ENCODE measurements at places on chromosomes 4 and X.

- DNase-seq, result no peak
Observed at GRCh38 chrX:10726647-10727046, 106.3 kb upstream of the MID1 start.

DNA sequence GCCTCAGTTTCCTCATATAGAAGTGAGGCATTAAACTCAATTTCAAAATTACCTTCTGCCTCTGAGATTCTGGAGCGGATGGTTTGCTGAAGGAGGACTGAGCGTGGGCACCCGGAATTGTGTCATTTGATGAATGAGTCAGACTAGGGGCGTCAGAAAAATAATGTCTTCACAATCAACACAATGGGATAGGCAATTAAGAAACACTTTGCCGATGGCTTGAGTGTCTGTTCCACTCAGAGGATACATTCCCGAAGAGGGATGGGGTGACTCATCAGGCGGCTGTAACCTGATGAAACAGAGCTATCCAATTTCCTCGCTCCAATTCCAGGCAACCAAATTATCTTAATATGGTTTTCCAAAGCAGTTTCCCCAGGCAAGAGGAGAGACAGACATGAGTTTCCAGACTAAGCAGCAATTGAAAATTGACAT lies 1.2 kb upstream of the CHRNA9 start:
- DNase-seq, result peak; percentile 25

GRCh38 chrX:149939905-149940673 lies 1.8 kb upstream of the EOLA2 start:
- peak; percentile 67 for DNase-seq

GRCh38 chrX:53595266-53595810 lies 91.2 kb downstream of the HUWE1 start:
- DNase-seq, result no peak

GRCh38 chr4:73919691-73920090 lies 50.5 kb downstream of the CXCL1 start:
- DNase-seq, result no peak

GRCh38 chrX:29257521-29257920 lies 670.3 kb downstream of the IL1RAPL1 start:
- DNase-seq, result no peak

DNA sequence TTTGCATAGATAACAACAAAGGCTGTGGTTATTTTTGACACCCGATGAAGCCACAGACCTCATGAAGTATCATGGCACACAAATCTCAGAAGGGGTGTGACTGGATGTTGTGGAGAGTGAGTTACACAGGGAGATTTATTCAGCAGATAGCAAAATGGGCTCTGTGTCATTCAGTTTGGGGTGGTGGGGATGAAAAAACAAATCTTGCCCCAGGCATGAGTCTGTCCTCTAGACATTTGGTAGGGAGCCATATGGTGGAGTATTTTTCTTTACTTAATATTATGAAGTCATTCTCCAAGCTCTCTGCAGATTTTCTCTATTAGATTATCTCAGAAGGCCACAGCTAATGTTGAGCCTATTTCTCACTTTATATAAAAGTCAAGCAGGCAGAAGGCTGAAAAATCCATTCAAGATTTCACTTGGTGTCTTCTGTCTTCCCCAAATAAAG lies 277.1 kb upstream of the TENM3 start:
- DNase-seq, result no peak

DNA sequence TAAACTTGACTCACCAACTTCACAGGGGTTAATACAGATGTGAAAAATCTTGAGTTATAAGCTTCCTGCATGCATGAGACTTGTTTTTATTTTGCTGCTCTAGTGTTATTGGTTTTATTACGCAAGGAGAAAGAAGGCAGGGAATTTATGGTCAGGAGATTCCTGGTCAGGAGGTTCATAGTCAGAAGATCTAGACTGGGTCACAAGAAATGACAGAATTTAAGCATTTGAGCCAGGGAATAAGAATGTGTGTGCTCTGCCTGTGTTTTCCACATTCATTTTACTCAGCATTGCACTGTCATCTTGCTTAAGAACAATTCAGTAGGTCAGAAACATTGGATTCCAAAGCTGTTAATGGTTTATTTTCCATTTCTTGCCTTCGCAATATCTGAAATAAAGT lies 2522.1 kb downstream of the ARAP2 start:
- no peak for DNase-seq

DNA sequence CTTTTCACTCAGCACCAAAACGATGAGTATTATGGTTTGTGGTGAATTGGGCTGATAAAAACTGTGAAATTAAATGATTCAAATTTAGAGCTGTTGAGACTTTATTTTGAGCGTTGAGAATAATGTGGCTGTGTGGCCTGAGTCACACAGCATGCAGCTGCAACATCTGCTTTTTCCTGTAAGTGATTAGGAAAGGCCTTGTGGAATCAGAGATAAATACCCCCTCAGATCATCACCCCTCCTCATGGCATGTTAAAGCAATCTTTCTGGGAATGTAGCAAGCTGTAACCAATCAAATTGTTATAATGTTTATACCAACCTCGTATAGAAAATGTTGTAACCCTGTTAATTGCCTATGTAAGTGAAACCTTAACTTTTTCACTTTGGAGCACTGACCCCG lies 90.0 kb upstream of the GRPR start:
- DNase-seq, result no peak

- DNase-seq, result peak; percentile 48
Observed at GRCh38 chr4:7803992-7804755, 135.5 kb downstream of the AFAP1 start.

DNA sequence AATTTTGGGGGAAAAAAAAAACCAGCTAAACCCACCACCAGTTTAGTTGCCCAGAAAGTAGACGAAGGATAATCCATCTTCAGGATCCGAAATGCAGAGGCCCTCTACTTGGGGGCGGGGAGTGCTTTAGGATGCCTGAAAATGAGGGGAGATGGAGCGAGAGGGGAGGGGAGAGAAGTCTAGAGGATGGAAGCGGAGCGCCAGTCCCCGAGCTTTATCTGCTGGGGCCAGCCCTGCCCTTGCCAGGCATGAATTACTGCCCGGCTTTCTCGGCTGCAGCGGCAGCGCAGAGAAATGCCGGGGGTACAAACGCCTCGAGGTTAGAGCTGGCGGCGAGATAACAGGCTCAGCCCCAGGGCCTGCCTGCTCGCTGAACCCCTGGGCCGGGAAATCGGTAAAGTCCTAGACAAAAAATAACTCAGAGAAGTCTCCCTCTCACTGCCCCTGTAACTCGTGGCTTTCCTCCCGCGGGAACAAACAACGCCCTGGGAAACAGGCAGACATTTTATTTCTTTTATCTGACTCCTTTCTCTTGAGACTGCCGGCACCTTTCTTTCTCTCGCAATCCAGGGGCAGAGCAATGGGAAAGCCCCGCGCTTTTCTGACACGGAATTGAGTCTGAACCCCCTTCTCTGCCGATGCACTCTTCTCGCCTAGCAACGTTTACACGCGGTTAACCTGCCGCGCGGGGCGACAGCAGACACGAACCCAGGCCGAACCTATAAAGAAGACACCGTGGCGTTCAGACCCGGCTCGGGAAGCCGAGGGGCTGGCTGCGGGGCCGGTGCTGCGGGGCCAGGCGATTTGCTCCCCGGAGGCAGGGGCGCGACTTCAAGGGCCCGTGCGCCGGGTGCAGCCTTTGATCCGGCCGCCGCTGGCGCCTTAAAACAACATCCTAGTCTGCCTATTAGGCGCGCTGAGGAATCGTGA lies 3.1 kb upstream of the MSX1 start:
- DNase-seq, result peak; percentile 47
